ENCODE measurements at places on chromosomes 3 and 15. TPM values are rescaled to one million over a fixed set of nuclear protein-coding genes. Genes with fewer than 3 reads are reported as not detected.
A peak's percentile ranks its signal among the peaks of the same experiment; 100 is the strongest.

The FRMD4B gene
- polyA plus RNA-seq, result 0.91 TPM

The GOLGA6A gene
- polyA plus RNA-seq, result not detected

The ST3GAL6 gene
- 16.3 TPM for polyA plus RNA-seq

The CHMP2B gene
- 8.6 TPM for polyA plus RNA-seq

The PRRT3 gene
- polyA plus RNA-seq, result 5.5 TPM

The SAMD7 gene
- polyA plus RNA-seq, result not detected

The XXYLT1 gene
- polyA plus RNA-seq, result 22.6 TPM

The GRK7 gene
- polyA plus RNA-seq, result 0.03 TPM

The SOX14 gene
- polyA plus RNA-seq, result not detected

The C3orf22 gene
- not detected for polyA plus RNA-seq

The SLC24A1 gene
- polyA plus RNA-seq, result 8.7 TPM

The MEGF11 gene
- polyA plus RNA-seq, result 0.03 TPM

- H3K4me1 ChIP-seq, result no peaks in the 10 kb centered on the region
- no peak overlapping the region for H3K4me3 ChIP-seq
- H3K36me3 ChIP-seq, result no peaks in the 10 kb centered on the region
- no peak for DNase-seq
- no peaks in the 10 kb centered on the region for H3K27me3 ChIP-seq
Measured at GRCh38 chr15:95832668-95833067, 497.8 kb upstream of the NR2F2 start.

- no peaks in the 10 kb centered on the region for H3K36me3 ChIP-seq
- no peak overlapping the region for H3K4me3 ChIP-seq
- DNase-seq, result peak; percentile 34
- H3K27me3 ChIP-seq, result no peaks in the 10 kb centered on the region
Measured at GRCh38 chr3:69324362-69325025, 61.4 kb downstream of the FRMD4B start.

DNA sequence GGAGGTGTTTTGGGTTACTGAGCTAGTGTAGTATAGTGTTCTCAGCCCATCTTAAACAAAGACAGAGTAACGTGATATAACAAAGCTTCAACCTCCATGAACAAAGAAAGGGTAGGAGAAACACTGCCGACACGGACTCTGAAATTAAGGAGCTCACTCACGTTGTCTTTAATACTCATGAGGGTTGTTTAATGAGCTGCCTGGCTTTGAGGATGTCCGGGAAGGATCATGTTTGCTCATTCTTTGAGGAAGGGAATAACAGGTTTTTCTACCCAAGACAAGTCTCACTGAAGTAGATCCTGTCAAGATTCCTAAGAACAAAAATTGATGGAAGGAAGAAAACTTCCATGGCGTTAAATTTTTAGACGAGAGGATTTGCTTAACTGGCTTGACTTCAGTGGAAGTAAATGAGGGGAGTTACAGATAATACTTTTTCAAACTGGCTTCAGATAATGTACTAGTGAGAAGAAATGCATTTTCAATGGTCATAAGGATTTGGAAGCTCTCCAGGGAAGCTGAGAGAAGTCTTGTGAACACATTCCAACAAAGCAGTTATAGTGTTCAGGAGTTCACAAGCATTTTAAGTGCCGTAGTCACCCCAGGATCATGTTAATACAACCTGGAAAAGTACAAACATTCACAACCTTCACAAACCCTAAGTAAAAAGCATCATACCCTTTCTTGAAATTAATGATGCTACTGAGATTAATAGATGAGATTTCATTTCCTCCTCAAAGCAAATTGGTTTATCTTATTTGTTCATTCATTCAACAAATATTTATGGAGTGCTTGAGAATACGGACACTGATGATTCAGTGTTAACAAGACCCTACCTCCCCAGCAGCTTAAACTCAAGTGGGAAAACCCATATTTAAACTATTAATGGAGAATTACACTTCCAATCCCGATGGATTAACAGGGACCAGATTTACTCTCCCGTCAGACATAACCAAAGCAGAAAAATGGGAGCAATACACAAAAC lies 101.5 kb downstream of the SHQ1 start:
- no peaks in the 10 kb centered on the region for H3K27me3 ChIP-seq
- DNase-seq, result no peak
- no peaks in the 10 kb centered on the region for H3K36me3 ChIP-seq
- no peaks in the 10 kb centered on the region for H3K4me1 ChIP-seq
- H3K27ac ChIP-seq, result no peak overlapping the region

- H3K4me1 ChIP-seq, result no peaks in the 10 kb centered on the region
- no peak overlapping the region for H3K4me3 ChIP-seq
- no peak overlapping the region for H3K27ac ChIP-seq
- no peak for DNase-seq
Measured at GRCh38 chr3:101962055-101962454, 112.7 kb downstream of the NFKBIZ start.

- no peaks in the 10 kb centered on the region for H3K36me3 ChIP-seq
- no peak for DNase-seq
- no peaks in the 10 kb centered on the region for H3K27me3 ChIP-seq
- no peak overlapping the region for H3K4me3 ChIP-seq
- no peak overlapping the region for H3K27ac ChIP-seq
Measured at GRCh38 chr3:54240-54639, 142.3 kb upstream of the CHL1 start.

GRCh38 chr15:63110428-63111026 lies 11.1 kb upstream of the LACTB start:
- H3K4me3 ChIP-seq, result no peak overlapping the region
- no peak for DNase-seq
- H3K4me1 ChIP-seq, result peaks cover 3% of the 10 kb centered on the region
- H3K27ac ChIP-seq, result no peak overlapping the region
- no peaks in the 10 kb centered on the region for H3K27me3 ChIP-seq

DNA sequence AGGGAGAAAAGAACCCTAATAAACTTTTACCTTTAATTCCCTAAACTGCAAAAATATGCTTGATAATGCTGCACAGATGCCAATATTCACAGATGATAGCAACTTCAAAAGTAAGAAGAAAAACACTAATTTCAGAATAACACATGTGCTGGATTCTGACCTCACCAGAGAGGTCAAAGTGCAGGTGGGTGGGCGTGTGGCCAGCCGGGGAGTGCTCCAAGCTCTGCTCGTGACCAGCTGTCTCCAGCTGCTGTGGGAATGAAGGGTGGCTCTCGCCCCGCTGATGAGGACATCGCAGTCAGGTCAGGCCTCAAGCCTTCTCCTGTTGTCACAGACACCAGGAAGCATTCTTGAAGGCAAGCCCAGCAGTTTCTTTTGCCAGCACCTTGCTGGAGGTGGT lies 57.1 kb downstream of the ADAMTS17 start:
- DNase-seq, result no peak
- no peak overlapping the region for H3K4me3 ChIP-seq
- no peak overlapping the region for H3K27ac ChIP-seq
- no peaks in the 10 kb centered on the region for H3K4me1 ChIP-seq
- H3K36me3 ChIP-seq, result no peaks in the 10 kb centered on the region

- no peaks in the 10 kb centered on the region for H3K36me3 ChIP-seq
- peak; percentile 24 for DNase-seq
- H3K27ac ChIP-seq, result no peak overlapping the region
- no peaks in the 10 kb centered on the region for H3K4me1 ChIP-seq
Measured at GRCh38 chr3:166837535-166837934, 542.6 kb downstream of the ZBBX start.

- peak; percentile 89 for DNase-seq
- peaks cover 32% of the 10 kb centered on the region for H3K4me1 ChIP-seq
- no peak overlapping the region for H3K27ac ChIP-seq
- H3K4me3 ChIP-seq, result peak overlapping the region; percentile 17
Measured at GRCh38 chr3:58532794-58533220, 4.2 kb downstream of the ACOX2 start.

- no peaks in the 10 kb centered on the region for H3K36me3 ChIP-seq
- H3K4me1 ChIP-seq, result no peaks in the 10 kb centered on the region
- DNase-seq, result no peak
- no peak overlapping the region for H3K27ac ChIP-seq
Measured at GRCh38 chr3:159635047-159635641, 353.5 kb upstream of the IL12A start.

- H3K36me3 ChIP-seq, result no peaks in the 10 kb centered on the region
- H3K4me3 ChIP-seq, result no peak overlapping the region
- H3K4me1 ChIP-seq, result no peaks in the 10 kb centered on the region
- no peak for DNase-seq
- H3K27me3 ChIP-seq, result peaks cover 5% of the 10 kb centered on the region
Measured at GRCh38 chr3:143654906-143655305, 193.4 kb downstream of the SLC9A9 start.

DNA sequence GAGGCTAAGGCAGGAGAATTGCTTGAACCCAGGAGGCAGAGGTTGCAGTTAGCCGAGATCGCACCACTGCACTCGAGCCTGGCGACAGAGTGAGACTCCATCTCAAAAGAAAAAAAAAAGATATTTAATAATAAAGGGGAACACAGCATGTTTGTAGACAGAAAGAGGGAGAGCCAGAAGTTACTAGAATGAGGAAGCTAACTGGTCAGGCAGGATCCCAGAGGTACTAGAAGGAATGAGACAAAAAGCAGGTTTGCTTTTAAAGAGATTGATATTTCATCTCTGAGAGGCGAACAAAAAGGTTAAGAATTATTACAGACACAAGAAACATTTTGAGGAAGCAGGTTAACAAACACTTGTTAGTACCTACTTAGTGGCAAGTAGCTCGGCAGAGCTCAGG lies 9.2 kb downstream of the CD200R1 start:
- H3K27ac ChIP-seq, result no peak overlapping the region
- DNase-seq, result no peak
- no peaks in the 10 kb centered on the region for H3K36me3 ChIP-seq
- no peak overlapping the region for H3K4me3 ChIP-seq
- H3K27me3 ChIP-seq, result no peaks in the 10 kb centered on the region

GRCh38 chr3:77081240-77081661 lies 41.4 kb downstream of the ROBO2 start:
- H3K27ac ChIP-seq, result no peak overlapping the region
- no peaks in the 10 kb centered on the region for H3K4me1 ChIP-seq
- no peak overlapping the region for H3K4me3 ChIP-seq
- no peak for DNase-seq
- H3K36me3 ChIP-seq, result no peaks in the 10 kb centered on the region

GRCh38 chr3:115598216-115598615 lies 25.1 kb upstream of the GAP43 start:
- H3K36me3 ChIP-seq, result no peaks in the 10 kb centered on the region
- no peak overlapping the region for H3K4me3 ChIP-seq
- no peak overlapping the region for H3K27ac ChIP-seq
- DNase-seq, result no peak

GRCh38 chr15:98196371-98196770 lies 235.9 kb downstream of the ARRDC4 start:
- H3K36me3 ChIP-seq, result no peaks in the 10 kb centered on the region
- no peaks in the 10 kb centered on the region for H3K4me1 ChIP-seq
- H3K27me3 ChIP-seq, result peaks cover 28% of the 10 kb centered on the region
- no peak overlapping the region for H3K27ac ChIP-seq
- no peak for DNase-seq

- H3K4me1 ChIP-seq, result no peaks in the 10 kb centered on the region
- no peak overlapping the region for H3K4me3 ChIP-seq
- H3K27me3 ChIP-seq, result no peaks in the 10 kb centered on the region
- no peak overlapping the region for H3K27ac ChIP-seq
- DNase-seq, result no peak
Measured at GRCh38 chr15:87610366-87610765, 646.2 kb downstream of the NTRK3 start.

GRCh38 chr3:191631496-191631895 lies 170.5 kb downstream of the PYDC2 start:
- no peaks in the 10 kb centered on the region for H3K36me3 ChIP-seq
- no peak overlapping the region for H3K27ac ChIP-seq
- H3K27me3 ChIP-seq, result no peaks in the 10 kb centered on the region
- H3K4me3 ChIP-seq, result no peak overlapping the region
- no peak for DNase-seq

DNA sequence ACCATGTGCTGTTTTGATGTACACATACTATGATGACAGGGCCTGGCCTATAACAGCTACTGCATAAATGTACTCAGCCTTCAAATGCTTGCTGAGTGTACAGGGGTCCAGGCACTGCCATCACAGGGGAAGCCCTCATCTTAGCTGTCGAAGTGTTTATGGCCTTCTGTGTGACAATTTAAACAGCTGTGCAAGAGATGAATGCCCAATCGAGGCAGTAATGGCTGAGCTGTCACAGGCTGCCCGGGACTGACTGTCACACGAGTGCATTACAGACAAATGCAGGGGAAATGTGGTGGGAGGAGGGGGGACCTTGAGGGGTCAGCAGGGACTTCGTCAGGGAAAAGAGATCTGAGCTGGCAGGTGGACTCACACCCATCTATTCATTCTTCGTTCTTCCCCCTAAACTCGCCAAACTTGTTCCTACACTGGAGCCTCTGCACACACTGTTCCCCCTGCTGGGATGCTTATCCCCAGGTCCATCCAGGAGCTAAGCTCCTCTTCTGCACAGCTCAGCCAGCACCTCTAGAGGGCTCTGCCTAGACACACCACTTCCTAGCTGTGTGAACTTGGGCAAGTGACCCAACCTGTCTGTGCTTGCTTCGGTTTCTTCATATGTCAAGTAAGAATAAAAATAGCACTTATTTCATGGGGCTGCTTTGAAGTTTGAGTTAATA lies 156.2 kb upstream of the IQSEC1 start:
- DNase-seq, result peak; percentile 71
- no peaks in the 10 kb centered on the region for H3K27me3 ChIP-seq
- no peak overlapping the region for H3K4me3 ChIP-seq
- no peaks in the 10 kb centered on the region for H3K36me3 ChIP-seq
- H3K4me1 ChIP-seq, result no peaks in the 10 kb centered on the region

GRCh38 chr3:99630815-99631214 lies 7.6 kb upstream of the COL8A1 start:
- no peak for DNase-seq
- H3K36me3 ChIP-seq, result no peaks in the 10 kb centered on the region
- H3K27ac ChIP-seq, result no peak overlapping the region
- no peaks in the 10 kb centered on the region for H3K4me1 ChIP-seq

GRCh38 chr15:78988361-78988911 lies 43.6 kb upstream of the CTSH start:
- DNase-seq, result no peak
- no peaks in the 10 kb centered on the region for H3K4me1 ChIP-seq
- H3K36me3 ChIP-seq, result no peaks in the 10 kb centered on the region
- no peaks in the 10 kb centered on the region for H3K27me3 ChIP-seq
- H3K4me3 ChIP-seq, result no peak overlapping the region

Measured in SK-N-SH (cell line).